HuH-7 (cell line): ENCODE measurements at places on chromosomes 13 and 19.

DNA sequence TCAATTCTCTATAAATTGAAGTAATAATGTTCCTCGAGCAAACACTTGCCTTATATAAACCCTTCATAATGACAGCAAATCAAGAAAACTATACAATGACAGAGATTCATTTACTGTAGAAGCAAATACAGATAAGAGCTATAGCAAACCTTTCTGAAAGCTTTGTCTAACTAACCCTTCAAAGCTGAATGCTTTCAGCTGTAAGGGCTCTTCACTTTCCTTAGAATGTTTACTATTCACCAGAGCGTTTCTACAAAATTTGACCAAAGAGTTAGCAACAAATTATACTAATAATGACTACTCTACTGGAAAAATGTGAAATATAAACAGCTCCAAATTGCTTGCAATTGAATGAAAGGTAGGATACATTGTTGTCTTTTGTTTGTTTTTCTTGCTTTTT is 218.1 kb downstream of the SLITRK5 start:
- DNase-seq: no peak

GRCh38 chr13:59038824-59039223 is 1124.9 kb downstream of the DIAPH3 start:
- no peak for DNase-seq

DNA sequence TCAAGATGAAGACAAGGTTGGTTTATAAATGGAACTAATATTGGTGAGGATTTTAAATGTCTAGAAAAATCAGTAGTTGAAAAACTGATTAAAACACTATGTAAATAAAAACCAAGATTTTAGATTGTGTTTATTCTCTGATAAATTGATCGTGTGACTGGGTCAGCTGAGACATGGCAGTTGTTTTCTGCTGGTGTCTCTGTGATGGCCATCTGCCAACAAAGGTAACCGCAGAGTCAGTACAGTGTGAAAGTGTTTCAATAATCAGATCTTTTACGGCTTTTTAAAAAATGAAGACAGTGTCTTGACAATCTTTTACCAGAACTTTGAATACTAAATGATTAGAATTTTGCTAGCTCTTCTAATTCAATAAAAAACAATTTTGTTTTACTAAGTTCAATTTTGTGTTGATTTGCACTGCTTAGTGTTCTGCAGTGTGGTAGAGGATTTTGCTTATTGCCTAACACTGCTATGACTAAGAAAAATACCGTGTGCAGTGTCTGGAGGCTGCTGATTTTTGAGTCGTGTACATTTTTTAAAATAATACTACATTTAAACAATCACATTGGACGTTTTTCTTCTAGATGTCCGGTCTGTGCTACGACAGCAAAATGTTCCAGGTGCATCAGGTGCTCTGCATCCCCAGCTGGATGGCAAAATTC is 32.7 kb upstream of the GPR183 start:
- DNase-seq: no peak

DNA sequence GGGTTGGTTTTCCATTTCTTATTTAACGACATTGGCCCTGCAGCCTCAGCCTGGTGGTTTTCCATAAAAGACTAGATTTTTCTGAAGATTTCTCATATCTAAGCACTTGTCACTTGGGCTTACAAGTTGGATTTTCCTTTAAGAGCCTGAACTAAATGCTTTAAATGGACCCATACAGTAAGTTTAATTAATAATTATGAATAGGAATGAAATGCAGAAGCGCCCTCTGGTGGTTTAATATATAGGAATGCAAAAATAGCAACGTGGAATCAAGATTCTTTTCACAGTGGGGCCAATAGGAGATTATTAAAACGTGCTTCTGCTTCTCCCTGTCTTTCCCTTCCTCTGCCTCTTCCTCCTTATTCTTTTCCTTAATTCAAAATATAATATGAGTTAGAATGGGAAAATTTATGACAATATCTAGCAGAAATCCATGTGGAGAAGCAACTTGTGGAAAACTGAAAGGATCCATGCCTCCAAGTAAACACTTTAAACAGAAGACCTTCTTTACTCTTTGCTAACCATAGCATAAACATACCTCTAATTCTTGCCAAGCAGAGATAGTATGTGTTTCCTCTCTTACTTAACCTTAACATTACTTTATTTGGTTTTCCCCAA is 324.0 kb downstream of the GPC5 start:
- no peak for DNase-seq

DNA sequence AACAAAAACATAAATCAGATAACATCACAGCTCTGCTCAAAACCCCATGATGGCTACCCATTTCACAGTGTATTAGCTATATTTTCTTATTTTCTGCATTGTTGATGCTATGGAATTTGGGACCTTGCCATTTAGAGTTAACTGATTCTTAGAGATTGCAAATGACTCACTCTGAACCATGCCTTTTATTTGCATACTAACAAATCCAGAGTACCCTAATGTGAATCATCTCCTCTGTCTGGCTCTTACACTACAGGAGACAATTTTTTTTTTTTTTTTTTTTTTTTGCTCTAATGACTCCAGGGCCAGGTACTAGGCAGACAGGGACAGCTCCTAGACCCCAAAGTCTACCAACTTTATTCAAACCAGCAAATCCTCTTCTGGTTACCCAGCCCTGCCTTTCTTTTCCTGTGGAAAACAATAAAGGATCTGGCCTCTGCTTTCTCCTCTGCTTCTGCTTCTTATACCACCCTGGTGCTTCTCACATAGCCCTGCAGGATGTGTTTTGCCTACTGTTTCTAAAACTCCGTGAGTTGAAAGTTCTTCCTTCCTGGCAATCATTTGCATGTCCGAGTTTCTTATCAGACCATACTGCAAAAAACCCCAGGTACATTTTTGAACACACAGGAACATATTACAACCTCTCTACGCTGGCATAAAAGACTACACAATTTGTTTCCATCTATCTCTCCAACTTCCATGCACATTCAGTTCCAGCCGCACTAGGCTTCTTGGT is 10.6 kb upstream of the ZNF460 start:
- no peak for DNase-seq

- peak; percentile 99 for DNase-seq
These were observed at the start of gene PLA2G4C for GRCh38 chr19:48110350-48110966. TSS of gene PLA2G4C (minus strand) at chr19:48110817. CDS start at chr19:48106529, 4,288 bp downstream.

- no peak for DNase-seq
These were observed 9.6 kb downstream of the HIPK4 start for GRCh38 chr19:40380199-40381037.

DNA sequence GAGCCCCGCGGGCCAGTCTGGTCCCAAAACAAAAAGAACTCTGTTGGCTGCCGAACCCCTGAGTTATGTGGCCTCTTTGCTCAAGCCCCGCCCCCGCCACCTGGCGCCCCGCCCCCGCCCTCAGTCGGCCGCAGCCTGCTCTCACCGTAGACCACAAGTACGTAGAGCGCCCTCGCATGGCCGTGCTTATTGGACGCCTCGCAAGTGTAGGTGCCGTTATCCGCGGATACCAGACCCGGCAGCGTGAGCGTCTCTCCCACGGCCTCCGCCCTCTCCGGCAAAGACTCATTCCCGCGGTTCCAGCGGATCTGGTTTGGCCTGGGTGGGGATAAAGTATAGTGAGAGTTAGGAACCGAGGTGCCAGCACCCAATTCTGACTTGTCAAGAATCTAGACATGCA is 5.5 kb upstream of the ZNF428 start:
- DNase-seq: no peak
